ENCODE measurements at places on chromosomes 12 and 14.

DNA sequence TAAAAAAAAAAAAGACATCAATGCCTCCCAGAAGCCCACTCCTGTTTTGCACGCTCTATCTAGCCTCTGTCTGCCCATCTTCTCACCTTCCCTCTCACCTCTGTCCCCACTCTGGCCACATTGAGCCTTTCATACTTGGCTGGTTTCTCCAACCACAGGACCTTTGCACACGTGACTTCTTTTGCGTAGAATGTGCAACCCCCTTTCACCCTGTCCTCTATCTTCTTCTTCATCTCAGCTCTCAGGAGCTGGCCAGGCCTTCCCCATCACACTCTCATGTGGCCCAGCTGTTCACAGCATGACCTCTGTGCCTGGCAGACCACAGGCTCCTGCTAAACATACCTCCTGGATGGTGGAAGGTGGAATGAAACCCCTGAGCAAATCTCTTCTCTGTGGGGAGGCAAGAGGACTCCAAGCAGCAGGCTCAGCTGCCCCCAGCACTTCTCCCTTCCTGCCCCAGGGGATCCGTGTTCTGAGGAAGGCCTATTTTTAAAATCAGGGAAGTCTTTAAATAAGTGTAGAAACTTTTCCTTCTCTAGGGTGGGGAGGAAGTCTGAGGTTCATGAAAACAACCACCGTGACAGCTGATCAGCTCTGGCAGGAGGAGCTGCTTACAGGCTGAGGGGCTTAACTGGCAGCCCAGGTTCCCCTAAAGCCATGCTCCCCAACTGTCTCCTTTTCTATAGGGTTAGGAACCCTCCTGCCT, 11.6 kb downstream of the HVCN1 start:
- DNase-seq: peak; percentile 15

DNA sequence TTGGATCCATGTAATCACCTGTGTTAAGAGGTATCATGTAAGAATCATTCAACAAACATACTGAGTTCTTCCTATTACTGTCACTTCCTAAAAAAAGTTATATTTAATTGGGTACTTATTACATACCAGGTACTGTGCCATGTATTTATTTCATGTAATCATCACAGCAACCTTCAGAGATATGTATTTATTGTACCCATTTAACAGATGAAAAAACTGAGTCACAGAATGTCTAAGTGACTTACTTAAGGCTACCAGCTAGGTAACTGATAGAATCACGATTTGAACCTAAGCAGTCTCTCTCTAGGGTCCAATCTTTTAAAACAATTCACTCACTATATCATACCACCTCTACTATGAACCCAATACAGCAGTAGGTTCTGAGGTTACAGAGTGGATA, 2.0 kb downstream of the PSME2 start:
- no peak for DNase-seq

GRCh38 chr12:104359216-104359615, 55.7 kb downstream of the EID3 start:
- no peak for DNase-seq

DNA sequence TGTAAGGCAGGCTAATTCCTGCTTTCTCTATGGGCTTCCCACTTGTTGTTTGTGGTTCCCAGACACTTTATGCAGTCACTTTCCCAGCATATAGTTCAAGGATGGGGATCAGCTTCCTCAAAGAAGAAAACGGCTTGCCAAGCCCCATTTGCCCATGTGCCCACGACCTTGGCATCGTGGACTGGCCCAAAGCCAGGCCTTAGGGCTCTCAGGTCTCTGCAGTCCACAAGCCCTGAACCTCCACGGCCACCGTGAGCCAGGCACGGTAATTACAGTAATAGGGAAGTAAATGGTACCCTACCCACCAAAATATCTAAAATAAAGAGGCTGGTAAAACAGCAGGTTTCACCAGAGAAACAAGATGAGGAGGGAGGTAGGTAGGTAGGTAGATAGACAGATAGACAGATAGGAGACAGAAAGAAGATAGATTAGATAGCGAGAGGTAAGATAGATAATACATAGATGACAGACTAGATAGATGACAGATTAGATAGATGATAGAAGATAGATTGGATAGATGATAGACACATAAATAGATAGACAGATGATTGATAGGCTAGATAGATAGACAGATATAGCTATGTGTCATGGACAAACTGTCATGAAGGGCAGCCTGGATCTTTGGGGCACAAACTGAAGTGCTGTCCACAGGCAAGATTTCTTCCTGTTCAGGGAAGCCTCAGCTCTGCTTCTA, 163.1 kb downstream of the SLC15A4 start:
- DNase-seq: no peak

- peak; percentile 31 for DNase-seq
These were observed 8.6 kb downstream of the ISCU start for GRCh38 chr12:108570743-108571608.
